Activated naive CD4-positive, alpha-beta T cell (primary cell): ENCODE measurements at places on chromosomes 5 and 9.

- DNase-seq: no peak
Measured at GRCh38 chr5:53233645-53234405, 124.3 kb upstream of the MOCS2 start.

GRCh38 chr5:58208674-58209073 is 251.2 kb downstream of the PLK2 start:
- no peak for DNase-seq

DNA sequence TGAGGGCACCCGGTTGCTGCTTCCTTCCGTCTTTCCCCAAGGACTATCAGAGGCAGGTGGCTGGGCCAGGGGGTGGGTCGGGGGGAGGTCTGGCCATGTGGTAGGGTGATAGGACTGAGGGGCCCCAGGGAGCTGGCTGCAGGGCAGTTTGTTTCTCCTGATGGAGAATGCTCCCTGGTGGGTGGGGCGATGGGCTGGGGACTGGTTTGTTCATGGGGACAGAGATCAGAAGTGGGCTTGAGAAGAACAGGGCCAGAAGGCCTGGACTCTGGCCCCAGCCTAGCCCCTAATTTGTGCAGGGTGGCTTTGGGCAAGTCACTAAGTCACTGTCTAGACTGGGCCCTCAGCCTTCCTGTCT is 117.4 kb downstream of the RGS3 start:
- no peak for DNase-seq

- DNase-seq: no peak
Measured at GRCh38 chr9:133731876-133732638, 6.1 kb downstream of the SARDH start.

DNA sequence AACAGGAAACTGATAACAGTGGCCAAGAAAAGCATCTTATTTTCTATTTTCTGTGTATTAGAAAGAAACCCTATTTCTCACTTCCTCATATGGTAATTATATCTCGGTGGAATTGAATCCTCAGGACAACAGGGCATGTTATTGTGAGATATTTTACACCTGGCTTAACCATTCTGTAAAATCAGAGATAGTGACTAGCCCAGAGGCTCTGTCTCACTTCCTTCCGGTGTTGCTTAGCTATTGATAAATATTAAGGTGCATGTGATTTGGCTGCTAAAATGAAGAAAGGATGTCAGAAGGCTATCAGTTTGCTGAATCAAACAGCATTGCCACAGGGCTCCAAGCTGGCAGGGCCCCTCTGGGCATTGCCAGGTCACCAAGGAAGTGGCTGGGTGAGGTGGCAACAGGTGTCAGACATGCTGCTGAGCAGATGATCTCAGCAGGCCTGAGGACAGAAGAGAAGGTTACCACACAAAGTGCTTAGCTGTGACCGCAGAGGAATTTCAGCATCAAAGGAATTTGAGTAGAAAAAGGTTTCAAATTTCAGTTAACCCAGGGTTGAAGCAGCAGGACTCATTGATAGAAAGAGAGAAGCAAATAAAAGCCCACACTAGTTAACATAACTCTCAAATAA is 330.7 kb downstream of the PDE4D start:
- DNase-seq: no peak

GRCh38 chr5:8058616-8059190 is 189.8 kb downstream of the MTRR start:
- DNase-seq: no peak

DNA sequence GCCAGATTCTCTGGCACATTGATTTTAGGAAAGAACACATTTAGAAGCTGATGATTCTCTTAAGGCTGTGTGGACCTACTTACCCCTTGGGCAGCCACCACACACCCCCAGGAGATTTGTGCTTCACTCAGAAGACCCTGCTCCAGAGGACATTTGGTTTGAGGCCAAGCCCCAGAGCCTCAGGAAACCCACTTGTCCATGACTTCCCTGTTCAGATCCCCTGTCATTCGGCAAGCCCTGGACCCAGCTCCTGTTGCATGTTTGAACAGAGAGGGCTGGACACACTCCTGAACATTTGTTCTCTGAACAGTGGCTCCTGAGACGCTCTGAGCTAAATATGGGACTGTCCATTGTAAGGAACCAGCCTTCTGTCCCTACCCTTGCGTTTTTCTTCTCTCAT is 82.1 kb downstream of the AMBP start:
- no peak for DNase-seq

DNA sequence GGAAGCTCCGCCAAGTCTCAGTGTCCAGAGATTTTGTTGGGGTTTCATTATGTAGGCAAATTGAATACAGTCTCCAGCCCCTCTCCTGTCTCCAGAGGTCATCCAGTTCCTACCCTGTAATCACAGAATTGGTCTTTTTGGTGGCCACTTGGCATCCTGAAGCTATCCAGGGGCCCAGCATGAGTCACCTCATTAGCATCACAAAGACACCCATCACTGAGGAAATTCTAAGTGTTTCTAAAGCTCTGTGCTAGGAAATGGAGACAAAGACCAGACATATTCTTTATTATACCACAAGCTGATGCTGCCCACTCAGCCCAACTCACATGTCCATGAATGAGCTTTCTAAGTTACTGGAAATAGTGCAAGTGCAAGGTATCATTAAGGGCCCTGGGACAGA is 229.9 kb downstream of the DOCK8 start:
- no peak for DNase-seq

GRCh38 chr5:991472-992267 is 16.9 kb upstream of the NKD2 start:
- DNase-seq: no peak

DNA sequence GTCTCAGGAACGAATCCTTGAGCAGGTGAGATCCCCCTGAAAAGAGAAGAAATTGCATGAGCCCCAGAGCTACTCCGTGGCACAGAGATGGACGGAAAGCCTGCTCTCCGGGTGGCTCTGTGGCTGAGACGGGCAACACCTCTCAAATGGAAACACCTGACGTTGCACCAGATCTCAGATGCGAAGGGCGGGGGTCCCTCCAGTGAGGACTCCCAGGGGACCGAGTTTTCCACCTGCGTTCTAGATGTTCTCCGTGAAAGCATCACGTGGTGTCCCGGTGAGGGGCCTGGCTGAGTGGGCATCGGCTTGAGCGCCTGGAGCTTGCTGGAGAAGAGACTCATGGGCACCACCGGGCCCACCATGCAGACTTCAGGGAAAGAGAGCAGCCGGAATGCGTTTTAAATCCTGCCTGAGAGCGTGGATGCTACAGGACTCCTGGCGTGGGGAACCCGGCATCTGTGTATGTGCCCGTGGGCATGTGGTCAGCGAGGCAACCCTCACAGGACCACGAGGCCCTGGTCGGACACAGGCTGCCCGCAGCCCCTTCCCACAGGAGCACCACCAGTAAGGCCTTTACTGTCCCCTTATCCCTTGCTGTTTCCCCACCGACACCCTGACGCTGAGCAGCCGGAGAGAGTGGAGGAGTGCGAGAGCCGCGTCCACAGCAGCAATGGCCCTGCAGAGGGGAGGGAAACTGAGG is 378.4 kb upstream of the IRX4 start:
- no peak for DNase-seq

DNA sequence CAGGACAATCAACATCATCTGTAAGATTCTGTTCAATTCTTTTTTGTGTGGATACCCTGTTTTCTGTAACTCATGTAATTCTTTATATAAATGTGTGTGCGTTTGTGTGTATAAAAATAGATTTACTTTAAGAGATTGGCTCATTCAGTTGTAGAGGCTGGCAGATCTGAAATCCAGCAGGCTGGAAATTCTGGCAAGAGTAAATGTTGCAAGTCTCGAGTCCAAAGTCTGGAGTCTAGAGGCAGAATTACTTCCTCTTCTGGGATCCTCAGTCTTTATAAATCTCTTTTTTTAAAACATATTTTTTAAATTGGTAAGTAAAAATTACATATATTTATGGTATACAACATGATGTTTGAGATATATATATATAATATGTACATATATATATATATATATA is 202.1 kb upstream of the TMEM161B start:
- DNase-seq: no peak

DNA sequence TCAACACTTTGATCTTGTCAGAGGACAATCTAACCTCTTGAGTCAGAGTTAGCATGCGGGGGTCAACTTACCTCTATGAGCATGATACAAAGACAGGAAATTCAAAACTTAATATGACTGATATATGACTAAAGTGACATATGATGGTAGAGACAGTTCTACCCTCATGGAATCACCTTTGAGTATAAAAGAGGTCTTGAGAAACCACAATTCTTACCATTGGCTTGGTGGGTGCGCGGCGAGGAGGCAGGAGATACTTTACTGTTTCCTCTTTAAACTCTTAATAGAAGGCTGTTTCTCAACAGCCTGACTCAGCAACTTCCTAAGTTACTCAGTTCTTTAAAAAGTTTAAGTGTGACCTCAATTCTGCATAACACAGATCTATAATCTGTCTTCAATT is 372.8 kb downstream of the KIAA0825 start:
- DNase-seq: no peak

GRCh38 chr5:174145821-174146220 is 100.3 kb downstream of the NSG2 start:
- DNase-seq: no peak

- DNase-seq: no peak
Measured at GRCh38 chr5:168552146-168552545, 23.0 kb downstream of the FBLL1 start.

GRCh38 chr5:163596608-163597315 is 91.3 kb downstream of the MAT2B start:
- no peak for DNase-seq

- peak; percentile 90 for DNase-seq
Measured at GRCh38 chr9:136991993-136992818, at the start of gene PAXX. Gene PAXX, plus strand, starts transcription at chr9:136992422. Its CDS starts 22 bp downstream, at chr9:136992444.

DNA sequence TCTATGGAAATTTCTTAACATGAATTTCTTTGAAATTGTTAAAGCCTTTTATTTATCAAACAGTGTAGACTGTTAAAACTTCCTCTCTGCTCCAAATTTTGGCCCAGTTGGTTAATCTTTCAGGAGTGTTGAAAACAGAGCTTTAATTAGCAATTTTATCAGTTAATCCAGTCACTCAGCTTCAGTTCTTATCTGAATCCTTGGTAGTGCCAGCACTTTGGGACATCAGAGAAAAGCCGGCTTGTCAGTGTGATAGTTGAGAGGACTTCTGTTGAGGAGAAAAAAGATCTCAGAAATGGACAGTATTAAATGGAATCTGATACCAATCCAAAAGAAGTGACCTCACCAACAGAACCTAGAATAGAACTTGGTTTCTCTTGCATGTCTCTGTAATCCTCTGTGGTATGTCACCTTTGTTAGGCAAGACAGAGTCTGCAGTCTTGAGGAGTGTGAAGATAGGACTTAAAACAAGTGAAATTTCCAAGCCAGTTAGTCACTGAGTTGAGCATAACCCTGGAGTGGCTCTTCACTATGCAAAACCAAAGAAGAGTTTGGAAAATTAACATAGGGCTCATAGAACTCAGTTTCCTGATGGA is 251.8 kb downstream of the NNT start:
- DNase-seq: no peak

DNA sequence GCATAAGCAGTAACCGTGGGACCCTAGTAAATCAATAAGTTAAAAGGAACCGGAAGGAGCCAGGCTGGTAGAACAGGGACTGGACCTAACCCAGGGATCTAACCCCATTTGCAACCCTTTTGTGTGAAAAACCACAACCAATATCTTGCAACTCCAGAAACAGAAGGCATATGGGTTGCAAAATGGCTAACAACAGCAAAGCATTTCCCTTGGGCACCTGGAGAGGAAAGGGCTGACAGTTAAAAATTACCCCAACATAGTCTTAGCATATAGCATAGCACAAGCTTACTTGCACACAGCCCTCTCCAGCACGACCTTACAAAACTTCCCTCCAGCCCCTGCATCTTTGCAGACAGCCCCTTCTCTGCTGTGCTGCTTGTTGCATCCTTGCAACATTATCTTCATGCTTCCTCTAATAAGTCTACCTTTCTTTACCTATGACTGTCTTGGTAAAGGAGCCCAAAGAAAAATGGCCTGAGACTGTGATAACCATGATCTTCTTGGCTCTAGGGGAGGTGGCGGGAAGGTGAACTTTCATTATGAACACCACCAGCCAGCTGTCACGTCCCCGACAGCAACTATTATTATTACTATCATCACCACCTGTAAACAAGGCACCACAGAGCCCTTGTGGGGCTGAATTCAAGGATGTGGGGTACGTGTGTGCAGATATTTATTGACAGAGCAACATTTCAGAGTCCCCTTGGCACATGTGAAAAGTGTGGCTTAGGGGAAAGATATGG is 49.8 kb downstream of the PRRC1 start:
- no peak for DNase-seq

- DNase-seq: no peak
Measured at GRCh38 chr9:90793729-90794128, 7.9 kb upstream of the SYK start.

GRCh38 chr5:143820451-143820850 is 8.5 kb downstream of the HMHB1 start:
- no peak for DNase-seq

- no peak for DNase-seq
Measured at GRCh38 chr5:107467137-107467932, 203.4 kb downstream of the EFNA5 start.

GRCh38 chr5:22076586-22076985 is 776.6 kb downstream of the CDH12 start:
- DNase-seq: no peak

GRCh38 chr5:66989781-66990180 is 206.8 kb downstream of the CD180 start:
- DNase-seq: no peak

DNA sequence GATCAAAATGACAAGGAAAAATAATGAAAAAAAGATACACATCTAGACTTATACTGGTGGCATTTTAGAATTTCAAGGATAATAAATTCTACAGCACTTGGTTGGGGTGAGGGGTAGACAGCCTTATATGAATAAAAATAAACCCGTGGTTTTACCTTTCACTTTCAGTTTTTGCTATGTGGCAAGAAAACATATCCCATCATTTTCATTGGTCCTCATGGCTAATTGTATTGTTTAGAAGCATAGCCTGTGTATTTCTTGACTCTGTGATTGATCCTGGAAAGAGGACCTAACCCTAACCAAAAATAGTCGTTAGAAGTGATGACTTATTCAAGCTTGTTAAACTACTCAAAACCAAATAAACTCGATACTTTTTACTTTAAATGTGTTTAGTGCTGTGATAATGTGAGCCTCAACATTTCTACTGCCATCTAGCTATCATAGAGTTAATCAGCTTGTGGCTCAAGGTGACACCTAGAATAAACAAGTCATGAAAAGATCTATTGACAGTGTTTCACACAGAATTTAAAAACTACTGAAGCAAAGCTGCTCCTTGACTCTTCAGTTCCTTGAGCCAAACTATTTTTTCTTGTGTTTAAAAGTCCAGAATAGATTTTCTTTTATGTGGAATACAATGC is 153.3 kb upstream of the IZUMO3 start:
- DNase-seq: no peak

GRCh38 chr5:79200573-79201183 is 35.3 kb upstream of the JMY start:
- no peak for DNase-seq

DNA sequence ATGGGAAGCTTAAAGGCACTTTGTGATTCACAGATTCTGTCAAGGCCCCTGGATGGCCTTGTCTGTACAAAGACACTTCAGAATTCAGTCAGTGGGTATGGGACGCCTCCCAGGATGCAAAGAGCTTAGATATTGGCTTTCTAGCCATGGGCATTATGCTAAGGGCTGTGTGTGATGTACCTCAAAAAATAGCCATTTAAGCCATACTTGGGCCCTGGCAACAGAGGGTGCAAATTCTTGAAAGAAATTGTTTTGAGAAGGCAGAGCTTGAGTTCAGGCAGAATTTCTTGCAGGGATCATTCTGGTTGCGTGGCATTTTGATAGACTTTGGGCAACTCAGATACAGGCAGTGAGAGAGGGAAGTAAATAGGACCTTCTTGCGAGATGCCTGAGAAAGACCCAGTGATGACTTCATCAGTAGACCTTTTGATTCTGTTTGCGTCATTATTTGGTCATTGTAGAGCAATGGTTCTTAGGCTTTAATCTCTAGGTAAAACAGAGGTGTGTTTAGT is 3.9 kb downstream of the CYFIP2 start:
- DNase-seq: no peak
